Activated CD4-positive, alpha-beta T cell treated with anti-CD3 and anti-CD28 coated beads, Interleukin-2, Interleukin-4, amounts not matched to agents 100 ng/mL and 50 ng/mL, durations not matched to agents 16 hours and 8 hours (primary cell): ENCODE measurements at places on chromosomes 16 and 17.

GRCh38 chr16:1152651-1153259 lies at the start of gene CACNA1H:
CACNA1H (plus strand) TSS chr16:1153106; CDS start chr16:1153738, 632 bp downstream.
- peak; percentile 15 for DNase-seq

DNA sequence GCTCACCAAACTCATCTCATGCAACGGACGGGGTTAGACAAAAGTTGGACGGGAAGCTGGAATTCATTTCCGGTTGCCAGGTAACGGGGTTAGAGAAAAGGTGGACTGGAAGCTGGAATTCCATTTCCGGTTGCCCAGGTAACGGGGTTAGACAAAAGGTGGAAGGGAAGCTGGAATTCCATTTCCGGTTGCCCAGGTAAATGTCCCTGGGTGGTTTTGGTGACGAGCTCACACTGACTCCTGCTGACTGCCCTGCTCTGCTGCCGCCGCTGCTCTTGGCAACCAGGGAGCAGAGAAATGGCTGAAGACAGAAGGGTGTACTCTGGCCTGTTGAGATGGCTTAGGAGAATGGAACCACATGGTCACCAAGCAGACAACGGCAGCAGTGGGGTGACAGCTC lies 170.3 kb upstream of the RPH3AL start:
- DNase-seq, result no peak

- peak; percentile 42 for DNase-seq
Measured at GRCh38 chr17:3892095-3892998, 506 bp downstream of the CAMKK1 start.

DNA sequence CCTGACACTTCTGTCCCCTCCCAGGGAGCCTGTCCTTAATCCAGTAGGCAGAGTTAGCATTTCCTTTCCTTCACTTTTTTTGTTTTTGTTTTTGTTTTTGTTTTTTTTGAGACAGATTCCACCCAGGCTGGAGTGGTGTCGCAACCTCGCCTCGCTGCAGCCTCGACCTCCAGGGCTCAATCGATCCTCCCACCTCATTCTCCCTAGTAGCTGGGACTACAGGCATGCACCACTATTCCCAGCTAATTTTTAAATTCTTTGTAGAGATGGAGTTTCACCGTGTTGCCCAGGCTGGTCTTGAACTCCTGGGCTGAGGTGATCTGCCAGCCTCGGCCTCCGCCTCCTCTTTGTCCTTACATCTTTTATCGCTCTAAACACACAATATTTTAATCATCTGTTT lies 4.0 kb downstream of the NHERF1 start:
- DNase-seq, result no peak

GRCh38 chr17:55427587-55427882 lies 5.9 kb upstream of the MMD start:
- DNase-seq, result no peak

DNA sequence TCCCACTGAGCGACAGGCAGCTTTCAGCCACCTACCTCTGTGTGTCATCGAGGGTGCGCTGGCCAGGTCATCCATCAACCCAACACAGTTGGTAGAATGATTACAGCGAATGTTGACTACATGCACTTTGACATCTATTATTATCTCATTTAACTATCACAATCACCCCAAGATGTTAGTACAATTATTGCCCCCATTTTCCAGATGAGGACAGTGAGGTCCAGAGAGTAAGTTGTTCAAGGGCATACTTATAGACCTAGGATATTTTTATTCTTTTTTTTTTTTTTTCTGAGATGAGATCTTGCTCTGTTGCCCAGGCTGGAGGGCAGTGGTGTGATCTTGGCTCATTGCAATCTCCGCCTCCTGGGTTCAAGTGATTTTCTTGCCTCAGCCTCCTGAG lies 8.3 kb upstream of the ITGAM start:
- DNase-seq, result no peak

DNA sequence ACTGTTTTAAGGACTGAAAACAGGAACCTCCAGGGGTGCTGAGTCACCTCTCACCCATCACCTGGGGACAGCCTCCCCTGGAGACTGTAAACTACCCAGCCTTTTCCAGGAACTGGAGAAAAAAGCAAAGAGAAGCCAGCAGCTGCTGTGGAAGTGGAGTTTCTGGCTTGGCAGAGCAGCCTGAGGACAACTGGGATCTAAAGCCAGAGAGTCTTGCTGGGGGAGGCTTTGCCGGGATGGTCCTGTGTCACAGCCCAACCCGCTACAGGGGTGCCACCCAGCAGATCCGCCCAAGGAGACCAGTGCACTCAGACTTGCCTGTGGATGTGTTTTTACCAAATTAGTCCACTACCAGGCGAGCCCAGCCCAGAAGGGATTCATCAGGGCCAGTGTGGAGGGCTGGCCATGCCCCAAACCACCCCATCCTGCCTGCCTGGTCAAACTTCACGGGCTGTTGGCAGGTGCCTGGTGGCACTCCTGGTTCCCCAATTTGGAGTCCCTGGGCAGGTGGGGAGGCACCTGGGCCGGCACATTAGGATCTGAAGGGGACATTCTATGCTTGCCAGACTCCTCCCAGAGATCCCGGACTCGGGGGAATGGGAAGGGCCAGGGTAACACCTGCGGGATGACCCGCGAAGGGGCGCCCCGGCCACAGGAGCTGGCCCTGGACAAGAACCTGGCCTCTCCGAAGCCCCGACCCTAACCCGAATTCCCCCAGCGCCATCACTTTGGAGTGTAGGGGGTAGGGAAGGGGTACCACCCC lies 771 bp downstream of the MSRB1 start:
- peak; percentile 33 for DNase-seq

GRCh38 chr17:70121126-70121525 lies 46.1 kb downstream of the KCNJ16 start:
- no peak for DNase-seq

DNA sequence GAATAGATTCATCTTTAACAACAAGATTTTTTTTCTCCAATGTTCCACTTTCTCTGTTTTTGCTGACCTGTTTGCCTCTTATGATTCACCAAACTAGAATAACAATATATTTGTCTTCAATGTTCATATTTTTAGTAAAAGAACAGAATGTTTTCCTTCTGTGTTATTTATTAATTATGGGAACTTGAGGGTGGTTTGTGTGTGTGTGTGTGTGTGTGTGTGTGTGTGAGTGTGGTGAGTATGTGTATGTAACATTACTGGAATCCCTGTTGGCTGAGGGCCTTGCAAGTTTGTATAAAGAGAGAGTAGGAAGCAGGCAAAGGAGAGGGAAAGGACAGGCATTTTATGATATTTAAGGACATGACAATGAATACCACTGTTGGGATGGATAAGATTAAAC lies 13.8 kb downstream of the STXBP4 start:
- DNase-seq, result no peak

DNA sequence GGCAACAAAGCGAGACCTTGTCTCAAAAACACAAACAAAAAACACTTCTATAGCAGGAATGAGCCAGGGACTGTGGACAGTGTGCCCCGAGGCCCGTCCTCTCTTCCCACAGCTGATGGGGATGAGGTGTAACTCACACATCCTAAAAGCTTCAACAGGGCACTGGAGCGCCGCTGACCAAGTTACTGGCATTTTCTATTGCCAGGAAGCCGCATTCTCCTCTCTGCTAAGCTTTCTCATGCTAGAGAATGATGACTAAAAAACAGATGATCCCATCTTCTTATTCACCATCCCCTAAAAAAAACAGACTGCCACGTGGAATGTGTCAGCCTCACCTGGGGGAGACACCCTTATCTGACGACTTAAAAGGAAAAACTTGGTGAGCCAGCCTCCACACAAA lies 16.3 kb downstream of the CARHSP1 start:
- DNase-seq, result no peak

- no peak for DNase-seq
Measured at GRCh38 chr16:77536809-77537208, 102.0 kb upstream of the ADAMTS18 start.

GRCh38 chr17:50708050-50709000 lies 611 bp upstream of the ANKRD40 start:
- peak; percentile 21 for DNase-seq

- no peak for DNase-seq
Measured at GRCh38 chr16:71442051-71442440, at the start of gene TLE7. TLE7 (minus strand) TSS chr16:71442054; CDS start chr16:71433324, 8,730 bp downstream.

- no peak for DNase-seq
Measured at GRCh38 chr16:15816228-15816627, 40.6 kb downstream of the MYH11 start.

DNA sequence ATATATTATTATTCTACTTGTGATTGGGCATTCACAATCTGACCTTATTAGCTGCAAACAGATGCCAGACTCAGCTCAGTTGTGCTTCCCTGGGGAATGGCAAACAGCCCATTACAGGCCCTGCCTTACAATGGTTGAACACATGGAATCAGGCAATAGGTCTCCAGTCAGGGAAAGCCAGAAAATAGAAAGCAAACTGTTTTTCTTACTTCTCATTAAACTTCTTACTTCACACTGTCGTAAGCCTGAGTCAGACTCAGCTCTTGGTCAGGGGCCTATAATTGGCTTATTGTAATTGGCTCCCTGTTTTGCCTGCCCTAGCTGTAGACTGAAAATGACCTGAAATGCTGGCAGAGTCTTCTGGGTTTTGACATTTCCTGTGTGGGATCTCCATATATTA lies 77.0 kb upstream of the CA10 start:
- DNase-seq, result no peak

DNA sequence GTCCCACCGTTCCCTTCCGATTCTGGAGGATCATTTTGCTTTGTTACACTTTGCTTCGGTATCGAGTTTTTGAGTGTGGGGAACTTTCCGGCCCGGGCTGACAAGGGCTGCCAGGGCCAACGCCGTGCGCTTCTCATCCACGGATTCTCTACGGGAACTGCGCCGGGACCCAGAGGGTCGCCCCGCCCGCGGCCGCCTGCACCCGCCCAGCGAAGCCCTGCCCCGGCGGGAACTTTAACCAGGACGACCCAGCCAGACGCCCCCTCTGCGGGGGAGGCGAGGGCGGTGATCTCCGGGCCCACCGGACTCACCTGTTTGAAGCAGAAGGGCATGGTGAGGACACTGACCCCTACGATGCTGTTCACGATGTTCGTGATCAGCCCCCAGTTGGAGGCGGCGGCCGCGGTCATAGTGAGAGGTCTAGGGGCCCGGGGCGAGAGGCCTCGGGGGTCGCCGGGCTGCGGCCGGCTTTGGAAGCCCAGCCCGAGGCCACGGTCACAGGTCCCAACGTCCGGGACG lies 536 bp downstream of the SLC38A10 start:
- DNase-seq, result no peak

DNA sequence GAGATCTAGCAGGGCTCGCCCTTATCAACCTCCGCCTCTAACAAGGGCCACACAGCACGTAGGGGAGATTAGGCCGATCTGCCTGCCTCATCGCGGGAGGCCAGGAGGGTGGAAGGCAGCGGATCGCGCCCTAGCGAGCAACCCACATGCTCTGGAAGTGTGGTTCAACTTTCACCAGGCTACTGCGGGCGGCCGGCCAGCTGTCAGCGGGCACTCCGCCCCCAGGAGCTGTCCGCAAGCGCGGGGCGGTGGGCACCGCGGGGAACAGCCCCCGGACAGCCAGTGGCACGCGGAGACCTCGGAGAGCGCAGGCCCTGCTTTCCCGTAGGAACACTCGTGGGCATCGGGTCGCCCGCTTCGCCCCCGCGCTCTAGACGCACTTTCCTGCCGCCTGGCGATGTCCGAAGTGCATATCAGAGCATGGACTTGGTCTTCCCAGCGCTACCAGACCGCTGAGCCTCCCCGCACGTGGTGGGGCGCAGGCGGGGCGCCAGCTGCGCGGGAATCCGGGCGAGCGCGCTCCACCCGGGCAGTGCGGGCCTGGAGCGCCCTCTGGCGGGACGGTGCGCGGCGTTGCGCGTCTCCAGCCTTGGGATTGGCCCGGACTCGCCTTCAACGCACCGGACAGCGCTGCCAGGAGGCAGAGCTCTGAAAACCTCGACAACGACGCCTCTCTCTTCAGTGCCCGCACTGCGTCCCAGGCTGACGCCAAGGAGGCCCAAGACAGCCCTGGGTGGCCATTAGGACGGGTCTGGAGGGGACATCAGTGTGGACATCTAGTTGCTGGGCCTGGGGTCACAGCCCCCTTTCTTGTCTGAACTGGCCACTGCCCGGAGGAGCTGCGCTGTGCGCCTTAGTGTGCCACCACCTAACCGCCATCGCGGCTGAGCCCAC lies 3.6 kb upstream of the ZNHIT3 start:
- DNase-seq, result peak; percentile 86

- DNase-seq, result no peak
Measured at GRCh38 chr17:4895121-4895520, 4.2 kb upstream of the C17orf107 start.

DNA sequence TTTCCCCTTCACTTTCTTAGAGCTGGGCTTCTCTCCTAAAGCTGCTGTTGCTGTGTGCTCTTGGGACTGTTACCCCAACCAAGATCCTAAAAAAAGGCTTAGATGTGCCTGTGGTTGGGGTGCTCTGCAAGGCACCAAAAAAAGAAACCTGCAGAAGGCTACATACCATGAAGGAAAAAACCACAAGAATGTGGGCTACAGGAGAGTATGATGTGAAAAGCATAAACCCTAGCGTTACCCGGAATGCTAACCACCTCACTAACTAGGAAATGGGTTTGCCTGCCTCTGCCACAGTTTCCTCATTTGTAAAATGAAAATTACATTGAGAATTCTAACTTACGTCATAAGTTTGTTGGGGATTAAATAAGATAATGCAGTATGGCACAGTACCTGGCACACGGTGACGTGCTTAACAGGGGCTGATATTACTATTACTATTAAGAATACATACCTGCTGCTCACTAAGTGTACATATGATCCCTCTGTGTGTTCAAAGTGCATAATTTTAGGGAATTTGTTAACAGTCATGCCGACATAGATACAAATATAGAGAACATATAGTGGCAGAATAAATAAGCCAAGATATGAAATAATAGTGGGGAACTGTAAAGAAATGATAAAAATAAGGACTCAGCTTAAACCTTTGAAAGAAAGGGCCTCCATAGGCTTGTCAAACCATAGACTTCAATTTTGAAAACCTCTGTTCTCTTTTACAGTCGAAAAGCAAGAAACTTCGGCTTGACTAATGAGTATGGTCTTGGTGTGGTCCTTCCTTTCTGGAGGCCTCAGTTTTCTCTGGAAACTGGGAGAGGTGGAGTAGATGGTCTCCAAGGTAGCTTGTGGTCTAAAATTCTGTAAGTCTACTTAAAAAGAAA lies 177.8 kb upstream of the TBX2 start:
- DNase-seq, result peak; percentile 71

DNA sequence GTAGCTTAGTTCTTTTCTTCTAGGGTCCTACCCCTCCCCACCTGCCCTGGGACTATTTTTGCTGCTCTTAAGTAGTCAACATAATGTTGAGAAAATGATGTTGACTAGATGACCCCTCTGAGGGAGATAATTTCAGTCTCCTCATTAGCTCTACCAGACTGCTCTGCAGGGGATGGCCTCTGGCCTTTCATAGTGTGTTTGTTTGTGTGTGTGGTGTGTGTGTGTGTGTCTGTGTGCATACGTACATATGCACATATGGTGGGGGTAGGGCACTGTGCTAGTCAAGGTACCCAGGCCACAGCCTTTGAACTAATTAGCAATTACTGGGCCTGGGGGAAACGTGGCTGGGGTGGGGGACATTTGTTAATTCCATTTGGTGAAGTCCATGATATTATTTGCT lies 254.0 kb downstream of the SHISA9 start:
- no peak for DNase-seq

- no peak for DNase-seq
Measured at GRCh38 chr16:25270577-25270976, 12.9 kb upstream of the ZKSCAN2 start.

- DNase-seq, result no peak
Measured at GRCh38 chr16:85398050-85398451, 215.1 kb upstream of the GSE1 start.

GRCh38 chr17:82234211-82235055 lies 5.6 kb downstream of the SLC16A3 start:
- no peak for DNase-seq

GRCh38 chr16:69932228-69932627 lies 18.9 kb upstream of the CLEC18A start:
- no peak for DNase-seq

- no peak for DNase-seq
Measured at GRCh38 chr17:74584292-74585060, 7.6 kb downstream of the CD300LD start.
